Pulmonary artery endothelial cell (primary cell): ENCODE measurements at places on chromosomes 12 and 14.

GRCh38 chr12:95633732-95634465, 82.6 kb upstream of the USP44 start:
- no peak for DNase-seq

DNA sequence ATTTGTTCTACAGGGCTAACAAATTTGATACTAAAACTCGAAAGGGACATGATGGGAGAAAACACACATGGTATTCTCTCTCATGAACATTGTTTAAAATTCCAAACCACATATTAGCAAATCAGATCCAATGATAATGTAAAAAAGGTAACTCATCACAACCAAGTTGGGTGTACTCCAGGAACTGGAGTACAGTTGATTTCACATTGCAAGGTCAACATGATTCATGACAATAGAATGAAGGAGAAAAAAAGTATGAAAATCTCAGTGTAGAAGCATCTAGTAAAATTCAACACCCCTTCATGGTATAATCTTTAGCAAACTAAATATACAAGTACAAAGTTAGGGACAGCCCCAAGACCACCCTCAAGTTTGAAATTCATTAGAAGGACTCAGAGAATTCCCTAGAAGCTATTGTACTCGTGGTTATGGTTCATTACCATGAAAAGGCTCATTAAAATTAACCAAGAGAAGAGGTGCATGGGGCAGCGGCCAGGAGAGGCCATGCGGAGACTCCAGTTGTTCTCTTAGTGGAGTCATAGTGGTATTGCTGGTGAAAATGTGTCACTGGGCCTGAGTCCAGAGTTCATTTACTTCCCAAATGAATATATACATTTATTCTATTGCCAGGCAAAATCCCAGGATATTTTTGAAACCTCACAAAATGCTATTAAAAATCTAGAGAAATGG, 3.1 kb upstream of the CDCA4 start:
- DNase-seq = no peak

DNA sequence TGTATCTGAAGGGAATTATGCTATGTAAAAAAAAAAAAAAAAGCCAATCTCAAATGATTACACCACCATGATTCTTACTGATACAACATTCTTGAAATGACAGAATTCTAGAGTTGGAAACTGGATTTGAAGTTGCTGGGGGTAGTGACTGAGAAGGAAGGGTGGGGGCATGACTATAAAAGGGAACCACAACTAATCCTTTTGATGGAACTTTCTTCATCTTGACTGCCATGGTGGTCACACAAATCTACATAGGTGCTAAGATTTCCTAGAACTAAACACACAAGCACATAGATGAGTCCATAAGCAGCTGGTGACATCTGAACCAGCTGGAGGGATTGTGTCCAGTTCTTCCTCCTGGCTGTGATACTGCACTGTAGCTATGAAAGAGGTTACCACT, 51.4 kb downstream of the CLMN start:
- DNase-seq = no peak

DNA sequence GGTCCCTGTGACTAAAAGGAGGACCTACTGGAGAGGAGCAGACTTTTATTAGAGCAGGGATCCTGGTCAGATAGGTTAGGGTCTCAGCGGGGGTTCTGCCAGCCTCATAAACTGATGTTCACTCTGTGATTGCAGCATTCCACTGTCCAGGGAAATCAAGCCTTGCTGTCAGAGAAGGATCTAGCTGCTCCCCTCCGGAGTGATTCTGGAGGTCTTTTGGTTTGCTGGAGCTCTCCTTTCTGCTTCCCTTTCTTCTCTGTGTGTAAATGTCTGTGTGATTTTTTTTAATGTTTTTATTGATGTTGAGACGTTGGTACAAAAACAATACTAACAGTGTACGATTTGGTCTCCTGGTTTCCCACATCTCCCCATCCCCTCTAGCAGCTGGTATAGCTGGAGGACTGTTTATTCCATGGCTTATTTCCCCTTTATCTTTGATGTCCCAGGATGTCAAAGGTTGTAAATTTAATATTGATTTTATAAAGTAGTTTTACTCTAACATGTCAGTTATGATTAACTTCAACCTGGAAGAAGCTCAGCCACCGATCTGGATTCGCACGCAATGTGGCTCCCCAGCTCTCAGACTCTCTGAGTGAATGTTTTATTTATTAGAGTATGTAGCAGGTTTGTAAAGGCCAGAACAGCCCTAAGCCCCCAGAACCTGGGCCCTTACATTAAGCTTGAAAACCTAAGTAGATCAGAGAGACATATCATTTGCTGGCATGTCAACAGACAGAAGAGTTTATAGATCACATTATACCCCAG, 202.3 kb upstream of the G2E3 start:
- DNase-seq = no peak

DNA sequence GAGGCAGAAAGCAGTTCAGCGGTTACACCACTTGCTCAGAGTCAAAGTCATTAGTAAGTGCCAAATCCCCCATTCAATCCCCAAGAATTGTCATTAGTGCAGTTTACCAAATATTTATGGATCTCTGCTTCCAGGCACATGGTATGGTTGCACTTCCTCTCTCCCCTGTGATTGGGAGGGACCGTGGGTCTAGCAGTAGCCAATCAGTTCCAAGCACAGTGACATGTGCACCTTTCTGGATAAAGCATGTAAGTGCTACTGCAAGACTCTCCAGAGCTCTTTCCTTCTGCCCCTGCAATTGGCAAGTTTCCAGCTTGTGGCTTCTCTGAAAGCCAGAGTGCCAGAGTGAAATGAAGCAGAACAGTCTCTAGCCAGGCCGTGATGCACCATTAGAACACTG, 85.3 kb upstream of the FLRT2 start:
- no peak for DNase-seq

GRCh38 chr14:89324501-89325298, 92.3 kb downstream of the FOXN3 start:
- DNase-seq = no peak

DNA sequence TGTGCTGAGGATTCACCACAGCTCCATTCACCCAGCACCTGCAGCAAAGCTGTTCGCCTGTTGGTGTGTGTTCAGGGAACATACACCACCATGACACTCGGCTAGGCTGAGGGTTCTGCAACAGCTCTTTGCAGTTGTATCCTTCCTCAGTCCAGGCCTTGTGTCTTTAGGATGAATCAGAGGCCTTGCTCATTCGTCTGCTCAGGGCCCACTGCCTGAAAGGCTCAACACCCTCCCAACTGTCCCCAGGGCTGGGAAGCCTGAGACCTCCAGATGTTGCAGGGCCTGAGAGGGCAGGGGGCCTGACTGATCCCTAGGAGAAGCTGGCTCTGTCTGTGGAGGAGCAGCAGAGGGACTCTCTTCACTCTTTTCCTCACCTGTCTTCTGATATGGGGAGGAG, 11.2 kb downstream of the ZDHHC22 start:
- DNase-seq = no peak

- no peak for DNase-seq
These were observed 184.7 kb upstream of the DCN start for GRCh38 chr12:91367234-91367849.

DNA sequence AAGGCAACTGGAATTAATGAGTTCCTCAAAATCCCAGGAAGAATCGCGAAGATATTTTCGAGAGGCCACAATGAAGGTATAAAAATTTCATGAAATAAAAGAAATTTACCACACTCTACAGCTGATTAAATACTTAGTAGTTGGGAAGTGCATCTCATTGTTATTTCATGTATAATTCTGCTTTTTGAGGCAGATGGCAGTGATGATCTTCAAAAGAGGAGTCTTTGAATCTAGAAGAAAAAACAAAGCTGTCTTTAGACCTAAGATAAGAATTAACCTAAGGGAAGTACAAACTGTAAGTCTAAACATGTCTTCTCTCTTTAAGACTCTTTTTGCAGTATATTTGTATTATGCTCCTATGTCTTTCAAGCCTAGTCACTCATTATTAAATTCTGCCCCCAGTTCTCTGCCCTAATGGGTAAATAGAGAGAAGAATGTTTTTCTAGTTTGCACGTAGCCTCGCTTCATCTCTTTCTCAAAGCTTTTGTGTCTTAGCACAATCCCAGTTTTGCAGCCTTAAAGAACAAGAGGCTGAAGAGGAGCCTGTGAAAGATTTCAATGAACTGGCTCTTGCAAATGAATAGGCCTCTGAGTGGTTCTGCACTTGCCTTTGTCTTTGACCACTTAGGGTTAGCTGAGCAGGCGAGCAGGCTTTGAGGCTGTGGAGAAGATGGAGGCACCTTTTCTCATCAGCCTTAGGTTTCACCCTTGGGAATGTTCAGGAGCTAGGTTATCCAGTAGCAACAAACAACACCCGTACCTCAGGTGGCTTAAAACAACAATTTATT, 32.7 kb downstream of the CFAP54 start:
- DNase-seq = no peak

DNA sequence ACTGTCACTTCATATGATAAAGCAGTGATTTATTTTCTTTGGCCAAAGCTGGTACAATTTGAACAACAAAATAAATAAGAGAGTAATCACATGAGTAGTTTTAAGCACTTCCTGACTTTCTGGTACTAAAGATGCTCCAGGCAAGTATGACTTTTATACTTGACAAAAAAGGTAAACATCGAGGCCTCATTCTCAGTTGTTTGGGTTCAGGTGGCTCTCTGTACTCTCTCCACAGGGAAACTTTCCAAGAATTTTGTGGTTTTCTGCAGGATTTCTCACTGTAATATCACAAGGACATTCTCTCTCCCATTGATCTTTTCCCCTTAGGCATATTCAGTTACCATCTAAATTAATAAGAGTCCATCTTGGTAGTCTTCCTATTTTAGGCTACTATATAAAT, 26.6 kb upstream of the KCNC2 start:
- no peak for DNase-seq

DNA sequence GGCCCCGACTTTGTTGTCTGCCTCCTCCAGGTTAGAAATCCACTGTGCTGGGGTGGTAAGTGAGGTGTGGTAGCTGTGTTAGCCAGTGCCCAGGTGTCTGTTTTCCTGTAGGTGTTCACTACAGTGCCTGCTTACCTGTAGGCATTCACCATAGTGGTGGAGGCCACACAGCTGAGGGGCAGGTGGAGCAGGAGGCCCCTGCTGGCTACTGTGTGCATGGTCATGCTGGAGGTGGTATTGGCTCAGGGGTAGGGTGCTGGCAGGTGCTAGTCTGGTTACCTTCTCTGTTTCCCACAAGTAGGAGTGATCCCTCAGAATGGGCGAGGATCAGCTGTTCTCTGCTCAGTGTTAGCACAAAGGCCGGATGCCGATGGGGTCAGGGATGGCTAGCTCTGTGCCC, 217.3 kb downstream of the SYT10 start:
- DNase-seq = no peak

DNA sequence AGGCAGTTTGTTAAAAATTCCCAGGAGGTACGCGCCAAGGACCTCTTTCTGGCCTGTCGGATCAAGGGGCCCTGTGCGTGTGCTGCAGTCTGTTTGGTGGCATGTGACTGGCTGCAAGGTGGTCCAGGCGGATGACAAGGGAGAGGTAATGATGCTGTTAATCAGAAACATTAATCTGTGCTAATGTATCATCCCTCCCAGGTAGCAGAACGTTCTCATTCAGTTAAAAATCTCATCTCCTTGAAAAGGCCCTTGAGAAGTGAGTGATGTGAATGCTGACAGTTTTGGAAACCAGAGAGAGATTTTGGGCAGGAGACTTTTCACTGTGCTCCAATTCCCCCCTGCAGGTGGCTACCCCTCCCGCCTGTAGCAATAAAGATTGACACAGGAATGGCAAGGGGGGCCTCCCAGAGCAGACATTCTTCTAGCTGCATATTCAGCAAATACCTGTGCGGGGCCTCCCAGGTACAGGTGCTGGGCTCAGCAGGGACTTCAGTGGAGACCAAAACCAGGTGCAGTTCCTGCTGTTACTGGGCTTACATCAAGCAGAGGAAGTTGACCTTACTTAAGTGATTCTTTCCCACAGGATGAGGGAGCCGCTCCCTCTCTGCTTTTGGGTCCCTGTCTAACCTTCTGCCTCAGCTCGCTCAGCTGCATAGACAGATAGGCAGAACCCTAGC, 364.8 kb downstream of the CACNA1C start:
- DNase-seq = no peak

DNA sequence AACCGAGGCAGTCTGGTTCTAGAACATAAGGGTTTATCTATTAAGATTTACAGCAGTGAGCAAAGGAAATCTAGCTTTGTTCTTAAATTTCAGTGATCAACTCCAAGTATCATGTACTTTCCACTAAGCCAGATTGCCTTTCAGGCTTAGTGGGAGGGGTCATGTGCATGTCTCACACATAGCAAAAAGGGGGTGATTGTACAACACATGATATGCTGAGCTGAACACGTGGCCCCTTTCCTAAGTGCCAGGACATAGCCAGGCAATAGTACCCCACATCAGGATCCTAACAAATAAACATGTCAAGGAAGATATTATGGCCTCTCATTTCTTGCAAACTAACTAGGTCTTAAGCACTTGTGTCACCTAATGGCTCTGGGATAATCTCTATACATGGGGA, 347.2 kb downstream of the C12orf75 start:
- DNase-seq = no peak

DNA sequence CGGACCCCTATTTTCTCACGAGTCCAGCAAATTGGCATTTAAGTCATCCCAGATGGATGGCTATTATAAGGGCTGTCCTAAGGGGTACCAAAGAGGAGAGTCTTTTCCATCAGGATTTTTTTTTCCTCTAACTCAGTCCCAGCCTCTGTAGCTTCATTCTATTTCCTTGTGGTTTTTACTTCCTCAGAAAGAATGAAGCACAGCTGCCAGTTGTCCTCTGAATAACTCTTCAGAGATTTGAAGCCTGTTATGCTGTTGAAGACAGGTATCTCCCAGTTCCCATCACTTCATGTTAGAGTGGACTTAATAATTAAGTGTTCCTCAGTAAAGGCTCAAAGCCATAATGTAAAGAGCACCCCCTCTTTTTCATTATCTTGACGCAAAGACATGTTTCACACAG, 48.5 kb upstream of the HOXC13 start:
- no peak for DNase-seq

DNA sequence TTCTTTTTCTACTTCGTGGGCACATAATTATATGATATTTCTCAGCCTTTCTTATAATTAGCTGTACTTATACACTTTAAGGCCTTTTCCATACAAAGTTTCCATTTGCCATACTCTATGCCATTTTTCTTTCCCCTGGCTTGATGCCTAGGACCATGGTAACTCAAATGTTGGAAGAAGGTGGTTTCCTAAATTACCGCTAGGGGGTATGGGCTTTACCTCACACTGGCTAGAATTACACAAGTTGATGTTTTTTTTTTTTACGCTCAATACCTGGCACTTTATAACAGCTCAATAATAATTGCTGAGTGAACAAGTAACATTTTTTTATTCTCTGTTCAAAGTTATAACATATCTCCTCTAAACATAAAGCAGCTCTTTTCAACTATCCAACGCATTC, 306.8 kb upstream of the LRFN5 start:
- DNase-seq = no peak
